ENCODE measurements at places on chromosomes 2 and 18. TPM values are rescaled to one million over a fixed set of nuclear protein-coding genes. Genes with fewer than 3 reads are reported as not detected.

GRCh38 chr2:151681051-151681450 lies 53.2 kb downstream of the NEB start:
- DNase-seq = no peak

GRCh38 chr18:45136381-45137086 lies 455.8 kb downstream of the SETBP1 start:
- no peak for DNase-seq

DNA sequence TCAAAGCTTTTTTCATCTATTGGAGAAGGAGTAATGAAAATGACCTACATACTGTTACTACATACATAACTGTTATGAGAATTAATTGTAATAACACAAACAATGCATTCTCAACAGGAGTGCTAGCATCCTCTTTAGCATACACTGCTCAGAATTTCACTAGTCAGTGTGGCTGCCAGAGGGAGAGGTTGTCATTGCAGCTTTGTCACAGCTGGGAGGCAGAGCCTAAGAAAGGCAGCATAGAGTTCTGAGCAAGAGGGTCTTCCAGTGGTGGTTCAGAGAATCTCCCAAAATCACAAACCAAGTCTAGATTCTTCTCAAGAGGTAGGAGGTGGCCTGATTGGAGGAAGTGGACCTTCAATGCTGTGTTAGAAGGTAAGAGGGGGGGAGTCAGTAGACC lies 286.7 kb upstream of the CYRIA start:
- DNase-seq = no peak

GRCh38 chr2:133653056-133653455 lies 84.8 kb upstream of the NCKAP5 start:
- peak; percentile 66 for DNase-seq

GRCh38 chr2:169349535-169349934 lies 12.8 kb downstream of the LRP2 start:
- DNase-seq = no peak

- DNase-seq = no peak
Observed at GRCh38 chr2:197838579-197838978, 34.2 kb downstream of the PLCL1 start.

DNA sequence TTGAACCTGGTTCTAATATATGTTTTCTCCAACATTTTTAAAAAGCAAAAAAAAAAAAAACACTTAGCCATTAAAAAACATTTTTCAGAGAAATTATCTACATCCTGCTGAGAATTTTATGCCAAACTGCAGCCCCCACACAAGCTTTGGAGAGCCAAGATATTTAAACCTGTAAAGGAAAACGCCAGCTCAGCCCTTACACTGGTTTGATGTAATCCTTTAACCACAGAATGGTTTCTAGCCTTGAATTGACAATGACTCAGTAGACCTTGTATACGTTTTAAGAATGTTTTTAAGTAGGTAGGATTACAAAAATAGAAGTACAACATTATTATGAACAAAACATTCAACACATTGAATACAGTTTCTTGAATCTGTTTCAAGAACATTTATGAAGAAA lies 113.6 kb downstream of the BABAM2 start:
- DNase-seq = no peak

- DNase-seq = no peak
Observed at GRCh38 chr18:63258749-63259566, 60.6 kb downstream of the BCL2 start.

- no peak for DNase-seq
Observed at GRCh38 chr2:154392256-154392655, 306.2 kb upstream of the KCNJ3 start.

DNA sequence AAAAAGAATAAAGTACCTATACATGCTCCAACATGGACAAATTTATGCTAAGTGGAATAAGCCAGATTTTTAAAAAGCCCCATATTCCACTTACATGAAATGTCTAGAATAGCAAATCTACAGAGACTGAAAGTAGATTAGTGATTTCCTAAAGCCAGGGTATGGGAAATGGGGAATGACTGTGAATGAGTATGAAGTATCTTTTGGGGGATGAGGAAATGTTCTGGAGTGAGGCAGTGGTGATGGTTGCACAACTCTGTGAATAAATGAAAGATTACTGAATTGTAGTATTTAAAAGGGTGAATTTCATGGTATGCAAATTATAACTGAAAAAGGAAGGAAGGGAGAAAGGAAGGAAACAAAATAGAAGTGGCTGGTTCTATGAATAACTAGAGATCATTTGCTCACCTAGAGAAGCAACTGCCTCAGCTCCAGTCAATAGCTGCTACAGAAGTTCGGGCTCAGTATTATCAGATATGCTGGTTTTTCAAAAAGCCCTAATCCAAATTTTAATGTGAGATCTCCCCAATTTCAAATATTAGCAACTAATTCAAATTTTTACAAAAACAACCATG lies 39.3 kb downstream of the MAP3K2 start:
- DNase-seq = no peak

- no peak for DNase-seq
Observed at GRCh38 chr18:63311118-63312018, 8.2 kb downstream of the BCL2 start.

- no peak for DNase-seq
Observed at GRCh38 chr18:75167759-75168618, 41.0 kb downstream of the PTGR3 start.

GRCh38 chr2:83602753-83603152 lies 856.3 kb downstream of the SUCLG1 start:
- DNase-seq = no peak

CCDC88A gene
- 101 TPM for polyA plus RNA-seq

CELF4 gene
- polyA plus RNA-seq = 0.88 TPM

TTC27 gene
- 15.9 TPM for polyA plus RNA-seq

TLX2 gene
- polyA plus RNA-seq = not detected

NEUROD1 gene
- not detected for polyA plus RNA-seq

MERTK gene
- polyA plus RNA-seq = 9.1 TPM

REG3G gene
- not detected for polyA plus RNA-seq

All from muscle of arm (tissue), 14 donors.